ENCODE measurements at places on chromosomes 1 and 21.

- DNase-seq = no peak
Observed at GRCh38 chr1:172600615-172601014, 58.3 kb upstream of the FASLG start.

DNA sequence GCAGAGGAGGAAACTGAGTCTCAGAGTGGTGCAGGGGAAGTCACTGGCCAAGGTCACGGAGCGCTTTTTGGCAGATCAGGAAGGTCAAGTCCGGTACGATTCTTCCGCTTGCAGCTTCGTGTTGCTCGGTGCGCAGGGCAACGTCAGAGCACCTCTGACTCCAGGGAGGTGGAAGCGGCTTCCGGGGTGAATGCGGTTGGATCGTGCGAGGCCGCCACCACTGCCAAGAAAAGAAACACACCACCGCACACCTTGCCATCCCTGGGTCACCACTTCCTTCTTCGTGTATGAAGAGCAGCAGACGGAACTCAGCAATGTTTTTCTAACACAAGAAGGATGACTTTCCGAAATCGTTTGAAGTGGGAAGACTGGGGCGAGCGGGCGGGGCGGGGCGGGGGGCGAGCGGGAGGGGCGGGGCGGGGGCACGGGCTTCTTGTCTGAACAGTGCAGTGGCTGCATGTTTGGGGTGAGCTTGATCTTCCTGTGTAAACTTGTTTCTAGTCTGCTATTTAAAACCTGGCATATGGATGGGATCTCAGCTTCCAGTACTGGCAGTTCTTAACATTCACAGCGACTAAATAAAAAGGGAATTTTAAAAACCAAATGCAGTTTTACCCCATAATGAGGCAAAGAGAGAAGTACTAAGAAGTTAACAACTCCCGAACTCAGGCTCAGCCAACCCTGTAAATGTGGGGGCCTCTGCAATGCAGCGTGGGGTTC is 300.0 kb downstream of the RRAGC start:
- no peak for DNase-seq

DNA sequence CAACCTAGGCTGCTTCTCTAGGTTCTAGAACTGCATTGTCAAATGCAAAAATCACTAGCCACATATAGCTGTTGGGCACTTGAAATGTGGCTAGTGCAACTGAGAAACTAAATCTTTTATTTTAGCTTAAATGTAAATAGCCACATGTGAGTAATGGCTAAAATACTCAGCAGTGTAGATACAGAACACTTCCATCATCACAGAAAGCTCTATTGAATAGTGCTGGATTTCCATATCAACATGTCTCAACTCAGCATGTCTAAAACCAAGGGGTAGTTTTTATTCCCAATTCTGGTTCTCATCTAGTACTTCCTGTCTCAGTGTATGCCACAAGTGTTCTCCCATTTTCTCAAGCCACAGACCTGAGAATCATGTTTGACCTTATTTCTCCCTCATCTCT is 7.5 kb upstream of the TP53BP2 start:
- no peak for DNase-seq

GRCh38 chr1:108592030-108592759 is 32.3 kb downstream of the EEIG2 start:
- DNase-seq = no peak

GRCh38 chr1:68085752-68086151 is 35.3 kb upstream of the DIRAS3 start:
- no peak for DNase-seq

GRCh38 chr1:159091180-159091560 is 14.6 kb upstream of the AIM2 start:
- DNase-seq = no peak

DNA sequence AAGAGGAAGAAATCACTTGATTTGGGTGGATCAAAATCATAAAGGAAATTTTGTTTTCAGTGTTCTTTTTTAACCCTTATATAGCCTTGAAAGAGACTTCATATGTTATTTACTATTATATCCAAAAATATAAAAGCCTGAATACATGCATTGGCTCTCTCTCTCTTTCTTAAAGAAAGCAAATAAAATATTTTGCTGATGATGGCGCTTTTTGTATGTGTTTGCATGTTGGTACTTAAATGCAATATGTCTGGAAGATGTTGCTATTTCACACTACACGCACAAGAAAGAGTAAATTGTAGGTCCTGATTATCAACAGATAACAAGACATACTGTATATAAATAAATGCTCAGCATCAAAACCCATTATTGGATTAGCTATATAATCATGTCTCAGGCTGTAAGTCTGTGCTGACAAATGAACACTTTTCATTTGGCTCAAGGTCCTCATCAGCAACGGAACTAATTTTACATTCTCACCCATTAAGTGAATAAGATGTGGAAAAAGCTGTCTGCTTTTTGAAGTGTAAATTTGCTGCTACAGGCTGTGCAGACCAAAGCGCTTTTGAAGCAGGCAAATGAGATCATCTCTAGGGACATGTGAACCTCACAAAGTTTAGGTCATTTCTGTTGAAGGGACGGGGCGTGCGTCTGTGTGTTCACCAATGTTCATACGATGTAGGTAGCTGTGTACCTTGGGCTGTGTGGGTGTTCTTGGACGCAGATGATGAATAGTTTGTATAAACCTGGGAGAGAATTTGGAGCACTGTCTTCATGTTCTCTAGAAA is 122.4 kb upstream of the LMO4 start:
- no peak for DNase-seq

- no peak for DNase-seq
Observed at GRCh38 chr1:41500781-41501518, 16.5 kb upstream of the EDN2 start.

DNA sequence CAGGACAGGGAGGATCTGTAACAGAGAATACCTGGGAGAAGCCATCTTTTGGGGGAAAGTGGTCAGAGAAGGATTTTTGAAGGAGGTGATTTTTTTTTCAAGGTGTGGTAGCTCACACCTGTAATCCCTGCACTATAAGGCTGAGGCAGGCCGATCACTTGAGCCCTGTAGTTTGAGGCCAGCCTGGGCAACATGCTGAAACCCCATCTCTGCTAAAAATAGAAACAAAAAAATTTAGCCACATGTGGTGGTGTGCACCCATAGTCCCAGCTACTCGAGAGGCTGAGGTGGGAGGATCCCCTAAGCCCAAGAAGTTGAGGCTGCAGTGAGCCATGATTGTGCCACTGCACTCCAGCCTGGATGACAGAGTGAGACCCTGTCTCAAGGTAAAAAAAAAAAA is 67.4 kb upstream of the ARTN start:
- DNase-seq = no peak

- no peak for DNase-seq
Observed at GRCh38 chr21:32132881-32133280, 146.0 kb downstream of the MIS18A start.

- DNase-seq = no peak
Observed at GRCh38 chr1:183287191-183287675, 101.2 kb downstream of the LAMC2 start.

- no peak for DNase-seq
Observed at GRCh38 chr1:57494530-57495079, 70.7 kb upstream of the DAB1 start.

GRCh38 chr1:20486457-20487235 is 636 bp upstream of the CAMK2N1 start:
- peak; percentile 88 for DNase-seq

DNA sequence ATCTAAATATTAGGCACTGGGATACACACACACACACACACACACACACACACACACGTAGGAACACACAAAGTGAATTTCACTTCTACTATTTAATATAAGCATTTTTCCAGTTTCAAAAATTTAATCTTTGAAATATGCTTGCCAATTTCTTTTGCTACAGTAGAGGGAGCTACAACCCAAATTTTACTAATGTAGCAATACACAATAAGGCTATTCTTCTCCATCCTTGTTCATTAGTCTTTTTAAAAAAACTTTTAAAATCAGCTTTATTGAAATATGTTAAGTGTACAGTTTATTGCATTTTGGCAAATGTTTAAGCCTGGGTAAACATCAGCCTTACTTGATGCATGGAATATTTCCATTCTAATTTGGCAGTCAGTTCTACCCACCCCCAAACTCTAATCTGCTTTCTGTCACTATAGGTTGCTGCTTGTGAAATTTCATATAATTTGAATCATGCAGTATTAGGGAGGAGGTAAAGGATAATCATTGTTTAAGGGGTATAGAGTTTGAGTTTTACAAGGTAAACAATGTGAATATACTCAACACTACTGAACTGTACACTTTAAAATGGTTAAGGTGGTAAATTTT is 93.0 kb upstream of the TENT5C start:
- DNase-seq = no peak

DNA sequence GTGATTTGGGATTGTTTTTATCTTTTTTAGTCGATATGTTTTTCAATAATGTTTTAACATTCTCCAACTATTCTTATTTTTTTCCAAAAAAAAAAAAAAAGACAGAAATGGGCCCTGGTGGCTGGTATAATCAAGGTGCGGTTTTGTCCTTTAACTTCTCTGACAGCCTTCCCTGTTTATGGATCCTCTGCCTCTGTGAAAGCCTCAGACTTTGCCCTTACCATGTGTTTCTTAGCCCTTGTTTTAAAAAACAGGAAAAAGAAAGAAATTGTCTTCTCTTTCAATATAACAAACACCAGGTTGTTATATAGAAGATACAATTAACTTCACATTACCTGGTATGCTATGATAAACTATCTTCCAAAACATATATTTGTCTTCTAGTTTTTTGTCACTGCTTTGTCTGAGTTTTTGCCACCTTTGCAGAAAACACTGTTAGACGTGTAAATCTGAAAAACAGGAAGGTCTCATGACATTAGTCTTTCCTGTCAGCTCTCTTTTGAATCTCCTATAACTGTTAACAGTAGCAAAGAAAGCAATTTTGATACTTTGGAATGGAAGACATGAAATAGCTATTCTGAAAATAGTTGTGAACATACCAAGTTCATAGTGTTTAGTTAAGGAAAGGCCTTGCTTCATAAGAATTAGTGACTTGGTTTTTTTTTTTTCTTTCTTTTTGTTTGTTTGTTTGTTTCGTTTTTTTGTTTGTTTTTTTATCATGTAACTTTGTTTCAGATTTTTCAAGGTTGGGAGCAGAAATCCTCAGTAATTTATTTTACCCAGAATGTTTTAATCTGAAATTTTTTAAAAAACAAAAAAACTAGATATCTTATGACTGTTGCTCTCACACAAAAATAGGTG is 31.7 kb upstream of the CACYBP start:
- no peak for DNase-seq

DNA sequence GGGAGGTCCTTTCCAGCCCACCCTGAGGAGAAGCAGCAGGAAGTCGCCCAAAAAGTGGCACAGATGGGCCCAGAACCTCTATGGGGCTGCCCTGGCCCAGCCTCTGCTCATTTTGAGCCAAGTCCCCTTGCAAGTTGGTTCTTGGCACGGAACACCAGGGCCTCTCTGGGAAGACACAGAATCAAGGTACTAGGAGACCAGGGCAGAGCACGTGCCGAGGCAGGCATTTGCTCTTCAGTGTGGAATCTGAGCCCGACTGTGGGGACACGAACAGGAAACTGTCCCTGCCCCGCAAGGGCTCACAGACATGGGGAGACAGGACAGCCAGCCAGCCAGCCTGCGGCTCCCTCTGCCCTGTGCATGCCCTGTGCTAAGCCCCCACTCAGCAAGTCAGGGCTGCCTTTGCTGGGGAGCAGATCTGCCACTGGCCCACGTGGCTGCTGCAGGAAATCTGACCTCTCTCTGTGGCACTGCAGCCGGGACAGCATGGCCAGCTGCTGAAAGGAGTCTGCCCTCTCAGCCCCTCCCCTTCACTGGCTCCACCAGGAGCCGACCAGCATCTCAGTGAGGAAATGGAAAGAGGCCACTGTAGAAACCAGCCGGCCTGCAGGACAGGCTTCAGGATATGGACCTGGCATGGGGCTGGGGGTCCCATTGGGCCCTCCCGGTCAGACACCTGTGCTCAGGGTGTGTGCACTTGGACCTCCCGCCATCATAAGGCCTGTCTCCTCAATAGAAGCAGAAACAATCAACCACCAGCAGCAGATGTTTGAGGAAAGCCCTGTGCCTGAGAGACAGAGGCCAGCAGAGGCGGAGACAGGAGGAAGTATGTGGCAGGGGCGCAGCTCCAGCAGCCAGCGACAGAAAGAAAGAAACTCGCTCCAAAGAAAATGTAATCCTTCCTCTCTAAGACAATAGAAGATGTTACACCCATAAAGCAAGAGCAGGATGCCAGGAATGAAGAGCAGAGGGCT is 3.7 kb downstream of the ARHGEF16 start:
- DNase-seq = no peak

DNA sequence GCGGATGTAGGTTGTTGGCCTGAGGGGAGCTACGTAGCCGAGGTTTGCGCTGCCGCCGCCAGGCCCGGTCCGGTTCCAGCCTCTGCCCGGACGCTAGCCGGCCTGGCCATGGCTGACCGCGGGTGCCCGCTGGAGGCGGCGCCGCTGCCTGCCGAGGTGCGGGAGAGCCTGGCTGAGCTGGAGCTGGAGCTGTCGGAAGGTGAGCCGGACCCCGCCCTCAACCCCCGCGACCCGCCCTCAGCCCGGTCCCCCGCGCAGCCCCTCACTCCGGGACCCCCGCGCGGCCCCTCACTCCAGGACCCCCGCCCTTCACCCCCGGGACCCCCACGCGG is 299 bp downstream of the DIP2A start:
- DNase-seq = no peak

- DNase-seq = no peak
Observed at GRCh38 chr1:235929216-235929615, 62.5 kb upstream of the LYST start.

- DNase-seq = no peak
Observed at GRCh38 chr1:161928056-161928455, 95.6 kb downstream of the OLFML2B start.

DNA sequence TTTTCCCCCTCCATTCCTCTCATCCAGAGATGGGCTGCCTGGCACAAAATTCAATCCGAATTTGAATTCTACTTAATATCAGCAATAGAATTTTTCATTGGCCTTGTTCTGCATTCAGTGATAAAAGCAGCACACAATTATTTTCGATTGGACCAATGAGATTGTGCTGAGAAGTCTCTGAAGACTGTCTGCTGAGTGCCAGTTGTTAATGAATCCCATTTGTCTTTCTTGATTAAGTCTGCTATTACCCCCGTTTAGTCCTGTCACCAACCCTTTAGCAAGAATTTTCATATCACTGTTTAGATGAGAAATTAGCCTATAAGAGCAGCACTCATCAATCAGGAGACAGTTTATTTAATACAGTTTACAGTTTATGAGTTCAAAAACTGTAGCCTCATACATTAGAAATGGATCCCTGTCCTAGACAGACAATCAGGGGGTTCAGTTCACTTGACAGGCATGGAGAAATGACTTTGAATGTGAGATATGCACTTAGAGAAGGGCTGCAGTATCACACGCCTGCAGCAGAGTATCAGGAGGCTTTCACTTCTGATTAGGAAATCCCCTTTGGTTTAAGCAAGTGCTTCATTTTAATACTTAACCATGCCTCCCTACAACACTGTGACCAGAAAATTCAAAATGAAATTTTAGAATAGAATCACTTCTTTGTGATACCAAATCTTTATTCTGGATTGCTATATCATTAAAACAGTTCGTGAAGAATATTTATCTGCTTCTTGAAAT is 304.7 kb upstream of the PTBP2 start:
- no peak for DNase-seq

GRCh38 chr1:16913833-16914662 is 7.7 kb upstream of the CROCC start:
- peak; percentile 97 for DNase-seq

- DNase-seq = no peak
Observed at GRCh38 chr1:192951691-192952460, 107.3 kb downstream of the UCHL5 start.

Data from HuH-7.5 (cell line).